ENCODE measurements at places on chromosomes 1 and 21.

GRCh38 chr1:171426645-171427044 is 58.7 kb upstream of the PRRC2C start:
- no peak for DNase-seq

GRCh38 chr1:3349161-3349967 is 105.1 kb upstream of the ARHGEF16 start:
- no peak for DNase-seq

DNA sequence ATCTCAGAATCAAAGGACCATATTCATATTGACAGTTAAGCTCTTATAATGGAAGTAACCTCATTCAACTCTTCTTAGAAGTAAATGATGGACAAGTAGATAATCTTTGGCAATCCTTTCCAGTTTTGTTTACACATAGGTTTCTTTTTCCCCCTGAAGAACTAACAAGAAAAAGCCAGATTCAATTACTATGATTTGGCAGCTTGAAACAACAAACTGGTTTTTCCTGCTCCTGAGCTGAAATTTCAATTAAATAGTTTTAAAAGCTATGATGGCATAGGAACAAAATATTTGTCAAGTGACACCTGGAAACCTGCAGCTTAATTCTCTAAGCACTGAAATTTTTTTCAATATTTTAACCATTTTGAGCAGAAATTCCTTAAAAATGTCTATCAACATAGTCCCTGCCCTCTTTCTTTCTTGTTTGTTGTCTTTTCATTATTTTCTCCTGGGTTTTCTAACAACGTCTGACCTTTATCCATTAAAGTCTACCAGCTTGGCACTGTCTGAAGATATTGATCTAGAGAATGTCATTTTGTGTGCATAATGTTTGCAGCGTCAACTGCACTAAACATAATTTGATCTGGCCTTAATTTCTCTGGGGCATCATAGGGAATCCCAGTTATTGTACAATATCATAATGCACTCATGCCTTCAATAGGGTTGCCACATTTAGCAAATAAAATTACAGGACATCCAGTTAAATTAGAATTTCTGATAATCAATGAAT is 4.0 kb upstream of the SLC35A3 start:
- DNase-seq, result no peak

- DNase-seq, result no peak
Measured at GRCh38 chr1:47842228-47842919, 154.8 kb downstream of the TRABD2B start.

DNA sequence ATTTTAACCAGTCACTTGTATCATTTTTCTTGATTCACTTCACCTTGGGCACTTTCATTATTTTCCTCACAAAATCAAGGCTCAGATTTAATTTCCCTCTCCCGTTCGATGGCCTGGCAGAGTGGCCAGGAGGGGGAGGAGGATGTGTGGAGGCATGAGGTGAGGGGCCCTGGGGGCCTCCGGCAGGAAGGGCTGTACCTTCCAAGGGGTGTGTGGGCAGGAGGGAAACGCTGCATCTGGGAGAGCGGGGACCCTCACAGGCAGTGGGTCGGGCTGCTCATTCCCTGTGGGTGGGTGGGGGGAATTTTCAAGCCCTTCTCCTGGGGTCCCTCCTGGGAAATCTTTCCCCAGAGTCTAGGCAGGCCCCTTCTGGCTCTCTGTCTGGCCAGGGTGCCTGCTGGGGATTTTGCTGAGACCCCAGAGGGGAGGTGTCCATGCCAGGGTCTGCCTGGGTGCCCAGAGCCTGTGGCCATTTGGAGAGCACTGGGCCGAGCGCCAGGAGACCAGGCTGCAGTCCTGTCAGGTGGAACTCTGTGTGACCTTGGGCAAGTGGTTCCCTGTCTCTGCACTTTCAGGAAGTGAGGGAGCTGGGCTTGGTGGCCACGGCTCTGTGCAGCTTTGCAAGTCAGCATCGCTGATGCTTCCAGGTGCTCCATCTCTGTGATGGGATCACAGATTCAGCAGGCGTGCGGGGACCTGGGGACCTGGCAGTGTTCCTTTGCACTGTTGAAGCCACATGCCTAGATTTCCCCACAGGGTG is 81.9 kb upstream of the C1orf174 start:
- DNase-seq, result no peak

GRCh38 chr21:34900376-34900775 is 148.7 kb downstream of the RUNX1 start:
- no peak for DNase-seq

- no peak for DNase-seq
Measured at GRCh38 chr1:201566933-201567801, 28.2 kb downstream of the NAV1 start.

DNA sequence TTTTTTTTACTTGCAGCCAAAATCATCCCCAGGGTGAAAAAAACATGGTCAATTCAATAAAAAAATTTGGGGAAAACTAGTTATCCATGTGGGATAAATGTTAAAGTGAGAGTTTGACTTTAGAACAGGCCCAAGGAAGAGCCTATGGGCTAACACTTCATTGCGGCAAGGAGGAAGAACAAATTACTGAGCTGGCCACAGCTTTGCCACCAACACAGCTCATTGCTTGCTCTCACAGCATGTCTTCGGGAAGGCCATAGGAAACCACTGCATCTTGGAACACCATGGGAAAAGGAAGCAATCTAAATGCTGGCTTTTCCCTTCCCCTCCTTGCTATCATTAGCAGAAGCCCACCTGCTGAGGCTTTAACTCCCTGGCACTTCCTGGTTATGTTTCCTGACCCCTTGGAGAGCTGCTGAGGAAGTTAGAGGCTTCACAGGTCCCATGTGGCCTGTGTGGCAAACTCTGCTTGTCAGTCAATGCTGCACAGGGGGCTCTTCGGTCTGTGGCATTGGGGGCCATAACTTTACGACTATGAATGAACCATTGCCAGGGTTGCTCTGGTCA is 86.0 kb downstream of the SLC25A24 start:
- DNase-seq, result no peak

- no peak for DNase-seq
Measured at GRCh38 chr1:109040989-109041620, 797 bp downstream of the WDR47 start.

GRCh38 chr1:162570718-162571117 is 9.2 kb downstream of the UAP1 start:
- no peak for DNase-seq

- no peak for DNase-seq
Measured at GRCh38 chr1:5271264-5271663, 616.9 kb downstream of the AJAP1 start.

- DNase-seq, result no peak
Measured at GRCh38 chr21:38965910-38966504, 160.3 kb downstream of the ETS2 start.

DNA sequence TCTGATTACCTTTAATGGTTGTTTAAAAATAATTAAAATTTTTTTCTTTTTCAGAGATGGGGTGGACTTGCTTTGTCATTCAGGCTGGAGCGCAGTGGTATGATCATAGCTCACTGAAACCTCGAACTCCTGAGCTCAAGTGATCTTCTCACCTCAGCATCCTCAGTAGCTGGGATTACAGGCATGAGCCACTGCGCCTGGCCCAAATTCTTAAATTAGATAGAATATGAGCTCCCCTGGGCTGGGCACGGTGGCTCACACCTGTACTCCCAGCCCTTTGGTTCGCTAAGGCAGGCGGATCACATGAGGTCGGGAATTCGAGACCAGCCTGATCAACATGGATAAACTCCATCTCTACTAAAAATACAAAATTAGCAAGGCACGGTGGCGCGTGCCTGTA is 17.0 kb downstream of the CERS2 start:
- DNase-seq, result no peak

- DNase-seq, result no peak
Measured at GRCh38 chr1:235552146-235552716, 48.0 kb upstream of the B3GALNT2 start.

GRCh38 chr1:158930504-158930903 is 848 bp upstream of the PYHIN1 start:
- DNase-seq, result peak; percentile 26

- DNase-seq, result no peak
Measured at GRCh38 chr21:42161956-42162681, 56.8 kb upstream of the ABCG1 start.

- no peak for DNase-seq
Measured at GRCh38 chr1:223066415-223066814, 76.6 kb downstream of the TLR5 start.

- no peak for DNase-seq
Measured at GRCh38 chr21:44568667-44569556, 4.6 kb upstream of the KRTAP10-4 start.

GRCh38 chr1:12433323-12434053 is 184.5 kb downstream of the DHRS3 start:
- DNase-seq, result no peak

- no peak for DNase-seq
Measured at GRCh38 chr1:21625390-21626190, 43.6 kb downstream of the RAP1GAP start.

GRCh38 chr1:20469406-20470076 is 16.5 kb downstream of the CAMK2N1 start:
- no peak for DNase-seq

GRCh38 chr21:41979751-41980369 is 26.0 kb upstream of the C2CD2 start:
- DNase-seq, result no peak

DNA sequence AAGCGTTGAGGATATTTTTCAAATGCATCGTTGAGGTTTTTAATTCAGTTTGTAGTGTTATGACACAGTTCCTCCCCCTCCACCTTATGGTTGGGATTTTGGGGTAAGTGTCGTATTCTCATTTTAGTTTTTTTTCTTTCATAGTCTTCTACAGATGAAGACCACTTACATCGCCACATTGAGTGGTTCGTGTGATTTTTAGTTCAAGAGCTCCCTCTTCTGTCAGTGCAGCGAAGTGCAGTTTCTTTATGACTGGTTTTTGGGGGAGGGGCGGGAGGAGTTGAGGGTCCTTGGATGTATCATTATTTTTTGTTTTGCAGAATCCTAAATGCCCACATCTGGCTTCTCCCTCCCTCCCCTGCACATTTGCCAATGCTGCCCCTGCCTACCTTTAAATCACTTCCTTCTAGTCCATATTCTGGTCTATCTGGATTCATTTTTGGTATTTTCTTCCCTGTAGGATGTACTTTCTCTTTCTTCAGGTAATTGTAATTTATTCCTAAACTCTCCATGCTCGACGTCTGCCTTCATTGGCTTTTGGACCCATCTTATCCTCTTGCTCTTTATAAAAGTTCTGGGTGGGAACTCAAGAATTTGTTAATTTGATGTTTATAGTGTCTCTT is 433.1 kb downstream of the CAMTA1 start:
- DNase-seq, result no peak

DNA sequence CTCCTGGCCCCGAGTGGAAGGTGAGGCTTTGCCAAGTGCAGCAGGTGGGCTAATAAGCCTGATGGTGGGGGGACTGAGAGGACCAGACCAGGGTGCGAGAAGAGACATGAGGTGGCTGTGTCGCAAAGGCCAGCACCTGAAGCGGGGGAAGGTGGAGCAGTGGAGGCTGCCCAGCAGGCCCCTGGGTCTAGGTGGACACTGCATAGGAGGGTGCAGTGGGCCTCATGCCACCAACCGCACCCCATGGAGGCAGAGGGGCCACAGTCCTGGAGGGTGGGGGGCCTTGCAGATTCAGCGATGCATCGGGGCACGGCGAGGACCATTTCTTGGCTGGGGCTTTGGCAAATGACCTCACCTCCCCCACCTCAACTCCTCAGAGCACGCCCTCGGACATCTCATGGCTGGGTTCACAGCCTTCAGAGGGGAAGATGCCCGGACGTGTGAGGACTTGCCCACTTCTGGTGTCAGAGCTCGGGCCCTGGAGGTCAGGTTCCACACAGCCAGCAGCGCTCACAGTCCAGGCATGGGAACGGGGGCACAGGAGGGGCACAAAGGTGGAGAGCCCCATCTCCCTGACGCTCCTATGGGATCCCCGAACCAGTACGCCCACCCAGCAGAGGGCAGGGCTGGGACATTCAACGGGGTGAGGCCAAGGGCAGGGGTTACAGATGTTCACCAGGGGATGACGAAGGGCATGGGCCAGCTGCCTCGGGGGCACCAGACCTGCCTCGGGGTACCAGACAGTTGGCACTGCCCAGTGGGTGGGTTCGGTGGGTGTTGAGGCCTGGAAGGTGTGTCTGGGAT is 35.4 kb downstream of the UBE2G2 start:
- no peak for DNase-seq

All from activated T-cell treated with anti-CD3 and anti-CD28 coated beads for 4 hours (primary cell).